ENCODE measurements at places on chromosomes 12 and 14. TPM values are rescaled to one million over a fixed set of nuclear protein-coding genes. Genes with fewer than 3 reads are reported as not detected.

DNA sequence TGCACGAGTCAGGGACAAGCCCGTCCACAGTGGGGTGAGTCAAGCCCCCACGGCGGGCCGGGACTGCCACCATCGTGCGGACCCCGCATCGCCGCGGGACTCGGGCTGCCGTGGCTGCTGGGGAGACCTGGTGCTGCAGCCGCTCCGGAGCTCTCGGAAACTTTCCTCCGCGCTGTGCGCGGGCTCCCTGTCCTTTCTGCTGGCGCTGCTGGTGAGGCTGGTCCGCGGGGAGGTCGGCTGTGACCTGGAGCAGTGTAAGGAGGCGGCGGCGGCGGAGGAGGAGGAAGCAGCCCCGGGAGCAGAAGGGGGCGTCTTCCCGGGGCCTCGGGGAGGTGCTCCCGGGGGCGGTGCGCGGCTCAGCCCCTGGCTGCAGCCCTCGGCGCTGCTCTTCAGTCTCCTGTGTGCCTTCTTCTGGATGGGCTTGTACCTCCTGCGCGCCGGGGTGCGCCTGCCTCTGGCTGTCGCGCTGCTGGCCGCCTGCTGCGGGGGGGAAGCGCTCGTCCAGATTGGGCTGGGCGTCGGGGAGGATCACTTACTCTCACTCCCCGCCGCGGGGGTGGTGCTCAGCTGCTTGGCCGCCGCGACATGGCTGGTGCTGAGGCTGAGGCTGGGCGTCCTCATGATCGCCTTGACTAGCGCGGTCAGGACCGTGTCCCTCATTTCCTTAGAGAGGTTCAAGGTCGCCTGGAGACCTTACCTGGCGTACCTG, 1.1 kb downstream of the PDE3A start:
- peak overlapping the region; percentile 36 for H3K4me3 ChIP-seq
- H3K27me3 ChIP-seq: no peaks in the 10 kb centered on the region
- no peaks in the 10 kb centered on the region for H3K4me1 ChIP-seq
- H3K36me3 ChIP-seq: no peaks in the 10 kb centered on the region
- peak; percentile 46 for DNase-seq

DNA sequence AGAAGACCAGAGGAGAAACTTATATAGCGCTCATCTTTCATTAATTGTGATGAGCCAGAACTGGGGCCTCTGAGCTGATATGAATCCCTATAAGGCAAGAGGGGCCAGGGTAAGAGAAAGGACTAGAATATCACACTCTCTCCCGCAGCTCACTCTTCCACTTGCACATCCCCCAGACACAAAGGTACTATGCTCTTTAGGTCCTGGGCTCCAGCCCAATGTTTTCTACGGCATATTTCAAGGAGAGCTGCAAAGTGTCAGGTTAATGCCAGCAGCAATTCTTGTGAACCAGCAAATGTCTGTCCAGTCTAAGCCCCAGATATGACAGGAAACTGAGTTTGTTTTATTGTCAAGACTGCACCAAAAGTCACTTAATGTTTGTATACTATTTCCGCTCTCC, 29.4 kb downstream of the PPP2R5E start:
- peaks cover 12% of the 10 kb centered on the region for H3K4me1 ChIP-seq
- no peaks in the 10 kb centered on the region for H3K27me3 ChIP-seq
- no peak for DNase-seq

- H3K4me3 ChIP-seq: no peak overlapping the region
- H3K27ac ChIP-seq: no peak overlapping the region
- H3K36me3 ChIP-seq: no peaks in the 10 kb centered on the region
- DNase-seq: no peak
These were observed 151.3 kb upstream of the DCN start for GRCh38 chr12:91333966-91334365.

RABGGTA gene
- 21.0 TPM for total RNA-seq
